Hypothalamus (tissue), 51 donors: ENCODE measurements at places on chromosomes 12 and 14.

GRCh38 chr14:24875991-24876878 lies 173.7 kb downstream of the STXBP6 start:
- peak; percentile 56 for DNase-seq

DNA sequence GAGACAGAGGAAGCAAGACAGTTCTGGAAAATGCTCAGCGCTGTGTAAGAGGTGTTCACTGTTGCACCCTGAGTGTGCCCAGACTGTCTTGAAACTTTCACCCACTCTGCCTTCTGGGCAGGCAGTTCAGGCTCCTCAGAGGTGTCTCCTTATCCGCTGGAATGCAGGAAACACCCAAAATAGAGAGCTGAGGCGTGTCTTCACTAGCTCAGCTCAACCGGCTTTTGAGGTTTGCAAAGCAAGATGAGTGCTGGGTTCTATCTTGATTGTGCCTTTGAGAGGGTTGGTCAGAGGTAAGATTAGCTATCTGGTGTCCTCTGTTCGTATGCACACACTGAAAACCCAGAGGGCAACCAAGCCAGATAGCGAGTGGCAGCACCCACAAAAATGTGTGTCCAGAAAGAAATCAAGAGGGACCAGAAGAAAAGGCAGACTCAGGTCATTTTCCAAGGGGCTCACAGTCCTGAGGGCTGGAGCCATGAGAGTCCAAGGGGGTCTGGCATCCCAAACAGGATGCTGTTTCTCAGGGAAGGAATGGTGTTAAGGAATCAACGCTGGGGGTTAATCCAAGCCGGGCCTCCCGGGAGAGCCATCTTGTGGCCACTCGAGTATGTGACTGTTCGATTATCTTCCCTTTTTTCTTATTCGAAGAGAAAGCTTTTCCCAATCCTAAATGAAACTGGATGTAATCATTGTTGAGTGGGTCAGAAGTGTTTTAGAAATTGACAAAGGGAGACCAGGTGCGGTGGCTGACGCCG lies 47.1 kb downstream of the TBX3 start:
- peak; percentile 0 for DNase-seq

DNA sequence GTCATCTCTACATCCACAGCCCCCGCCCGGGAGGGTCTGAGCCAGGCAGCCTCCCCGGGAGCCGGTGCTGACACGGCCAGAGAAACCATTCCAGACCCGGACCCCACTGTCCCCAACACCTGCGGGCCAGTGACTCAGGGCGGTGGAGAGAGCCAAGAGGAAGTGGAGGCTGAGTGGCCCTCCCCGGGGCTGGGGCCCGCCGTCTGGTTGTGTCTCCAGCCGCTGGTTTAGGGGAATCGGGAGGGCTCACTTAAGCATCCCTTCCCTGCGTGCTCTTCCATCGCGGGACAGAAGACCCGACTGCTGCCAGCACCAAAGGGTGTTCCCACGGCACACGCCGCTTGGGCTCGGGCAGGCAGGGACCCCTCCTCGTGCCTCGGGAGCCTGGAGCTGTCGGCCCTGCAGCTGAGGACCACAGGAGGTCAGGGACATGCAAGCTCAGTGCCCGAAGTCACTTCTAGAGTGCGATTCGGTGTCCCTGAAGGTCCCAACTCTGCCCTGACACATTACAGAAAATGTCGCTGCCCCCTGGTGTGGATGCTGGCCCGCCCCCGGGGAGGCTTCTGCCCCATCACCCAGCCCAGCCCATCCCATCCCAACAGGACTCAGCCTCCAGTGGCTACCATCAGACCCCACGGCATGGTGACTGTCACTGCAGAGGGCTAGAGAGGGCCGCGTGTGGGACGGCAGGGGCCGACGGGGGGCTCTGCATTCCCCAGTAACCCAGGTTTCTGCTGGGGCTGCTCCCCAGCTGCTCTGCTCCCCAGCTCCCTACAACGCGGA lies 50.8 kb downstream of the GALNT9 start:
- DNase-seq = no peak

- no peak for DNase-seq
These were observed 419.0 kb upstream of the CCDC196 start for GRCh38 chr14:66066981-66067776.

- no peak for DNase-seq
These were observed 87.8 kb upstream of the DYNC1H1 start for GRCh38 chr14:101876555-101876938.

DNA sequence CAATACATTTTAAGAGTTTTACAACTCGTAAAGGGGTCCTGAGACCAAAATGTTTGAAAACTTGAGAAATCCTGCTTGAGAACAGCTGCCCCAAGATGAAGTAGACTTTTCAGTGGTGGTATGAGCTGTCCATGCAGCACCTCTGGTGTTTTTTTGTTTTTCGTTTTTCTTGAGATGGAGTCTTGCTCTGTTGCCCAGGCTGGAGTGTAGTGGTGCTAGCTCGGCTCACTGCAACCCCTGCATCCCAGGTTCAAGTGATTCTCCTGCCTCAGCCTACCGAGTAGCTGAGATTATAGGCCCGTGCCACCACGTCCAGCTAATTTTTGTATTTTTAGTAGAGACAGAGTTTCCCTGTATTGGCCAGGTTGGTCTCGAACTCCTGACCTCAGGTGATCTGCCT lies 5.5 kb downstream of the PAPOLA start:
- no peak for DNase-seq

DNA sequence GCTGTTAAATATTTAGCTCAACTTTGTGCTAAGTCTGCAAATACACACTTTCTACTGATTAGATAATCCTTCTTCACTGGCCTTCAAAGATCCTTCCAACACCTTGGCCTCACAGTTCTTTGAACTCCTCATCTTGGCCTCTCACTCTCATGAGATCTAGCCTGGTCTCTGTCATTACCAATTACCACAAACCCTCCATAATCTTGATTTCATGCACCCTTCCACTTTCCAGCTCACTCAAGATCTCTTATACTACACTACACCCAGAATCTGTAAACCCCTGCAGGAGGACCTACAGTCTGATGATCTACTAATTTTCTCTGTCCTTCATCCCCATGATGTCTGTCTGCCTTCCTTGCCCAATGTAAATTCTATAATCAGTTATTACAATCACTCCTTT lies 71.1 kb downstream of the DUSP16 start:
- DNase-seq = no peak

- no peak for DNase-seq
These were observed 48.1 kb downstream of the KLRG1 start for GRCh38 chr12:9037431-9037830.

GRCh38 chr14:60317609-60318008 lies 68.6 kb downstream of the PPM1A start:
- no peak for DNase-seq

DNA sequence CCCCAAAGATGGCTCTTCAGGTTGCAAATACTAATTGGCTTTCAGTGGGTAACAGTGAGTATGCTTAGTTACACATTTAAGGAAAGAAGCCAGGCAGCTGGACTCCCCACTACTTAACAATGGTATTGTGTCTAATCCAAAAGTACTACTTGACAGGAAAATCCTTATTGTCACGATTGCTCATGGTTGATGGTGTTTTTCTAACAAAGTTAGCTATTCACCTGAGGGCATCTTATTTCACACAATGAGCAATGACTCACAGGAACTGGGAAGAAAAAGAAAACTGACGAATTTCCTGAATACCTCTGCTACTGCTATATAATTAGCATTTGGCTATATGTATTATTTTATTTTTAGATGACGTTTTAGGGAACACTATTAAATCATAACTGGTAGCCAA lies 33.4 kb upstream of the ALG10 start:
- DNase-seq = no peak

DNA sequence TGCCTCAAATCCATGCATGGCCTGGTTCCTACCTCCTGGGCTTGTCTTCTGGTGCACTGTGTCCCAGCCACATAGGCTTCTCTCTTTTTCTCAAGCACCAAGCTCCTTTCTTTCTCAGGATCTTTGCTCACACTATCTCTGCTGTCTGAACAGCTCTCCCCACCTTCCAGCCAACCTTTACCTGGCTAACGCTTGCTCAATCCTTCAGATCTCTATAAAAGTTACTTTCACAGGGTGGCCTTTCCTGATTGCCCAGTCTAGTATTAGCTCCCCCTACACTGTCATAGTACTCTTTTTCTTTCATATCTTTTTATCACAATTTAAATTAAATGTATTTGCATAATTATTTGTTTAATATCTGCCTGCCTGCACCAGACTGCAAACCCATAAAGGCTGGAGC lies 3.8 kb downstream of the PARP11 start:
- DNase-seq = no peak

- no peak for DNase-seq
These were observed 158.9 kb downstream of the KIF26A start for GRCh38 chr14:104297313-104297704.
